ENCODE measurements at places on chromosomes 2 and 18.

- no peak for ATAC-seq
Observed at GRCh38 chr2:229855116-229855515, 66.7 kb downstream of the TRIP12 start.

GRCh38 chr2:133053541-133053940 lies 383.5 kb upstream of the LYPD1 start:
- no peak for ATAC-seq

GRCh38 chr2:32783469-32783868 lies 155.6 kb downstream of the TTC27 start:
- ATAC-seq: no peak

GRCh38 chr2:235391921-235392615 lies 101.8 kb upstream of the AGAP1 start:
- no peak for ATAC-seq

DNA sequence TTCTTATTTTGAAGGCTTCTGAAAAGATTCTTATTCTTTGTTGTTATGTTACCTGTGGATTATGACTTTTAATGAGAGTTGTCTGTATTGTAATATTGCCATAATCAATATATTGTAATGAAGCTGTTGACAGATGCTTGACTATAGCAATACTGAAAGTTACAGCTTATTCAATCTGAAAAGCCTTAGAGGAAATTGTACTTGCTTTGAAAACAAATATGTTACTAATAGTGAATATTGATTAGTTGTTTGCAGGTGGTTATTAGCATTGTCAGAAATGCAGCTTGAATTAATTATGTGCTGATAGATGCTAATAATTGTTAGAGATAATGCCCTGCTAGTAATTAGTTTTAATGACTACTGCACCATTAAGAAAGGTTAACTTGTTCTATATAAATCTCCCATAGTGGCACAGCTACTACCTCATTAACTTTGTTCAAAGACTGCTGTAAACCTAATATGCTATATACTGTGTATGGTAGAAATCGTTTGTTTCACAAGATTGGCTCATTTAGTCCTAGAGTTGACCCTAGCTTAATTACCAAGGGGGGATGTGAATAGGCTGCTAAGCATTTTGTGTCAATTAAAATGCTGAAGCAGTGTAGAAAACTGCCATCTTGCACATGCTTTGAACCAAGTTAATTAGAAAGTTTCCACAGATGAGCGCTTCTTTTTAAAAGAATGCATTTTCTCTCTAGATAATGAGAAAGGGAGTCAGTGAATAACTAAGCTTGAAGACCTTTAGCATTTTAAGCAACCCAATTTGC lies 30.5 kb downstream of the SLC39A10 start:
- ATAC-seq: no peak

DNA sequence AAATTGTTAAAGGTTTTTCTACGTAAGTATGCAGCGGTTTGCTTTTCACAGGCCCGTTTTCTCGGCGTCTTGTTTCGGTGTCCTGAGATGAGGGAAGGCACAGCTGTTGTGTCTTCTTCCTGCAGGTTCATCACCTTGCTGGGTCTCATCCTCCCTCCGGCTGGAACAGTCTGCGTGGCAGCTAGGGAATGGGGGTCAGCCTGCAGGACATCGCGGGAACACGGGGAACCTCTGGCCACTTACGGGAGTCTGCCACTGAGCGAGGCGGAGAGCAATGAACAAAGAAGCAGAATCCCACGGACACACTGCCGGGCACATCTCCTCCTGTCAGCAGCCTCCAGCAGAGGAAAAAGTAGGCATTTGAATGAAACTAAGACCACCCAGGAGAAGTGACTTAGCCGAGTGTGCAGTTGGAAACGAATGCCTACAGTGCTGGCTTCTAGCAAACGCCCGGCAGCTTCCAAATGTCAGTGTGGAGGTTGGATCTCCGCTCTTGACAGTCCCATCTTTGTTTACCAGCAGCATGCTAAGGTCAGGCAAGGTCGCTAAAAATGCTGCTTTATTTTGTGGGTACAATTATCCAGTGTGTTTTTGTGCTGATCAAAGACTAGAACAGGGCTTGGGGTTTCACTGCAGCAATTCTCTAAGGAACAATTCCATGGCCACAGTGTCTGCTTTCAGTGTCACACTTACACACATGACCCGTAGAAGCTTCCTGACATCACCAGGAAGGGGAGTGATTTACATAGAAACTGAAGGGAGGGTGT lies 109.8 kb upstream of the SEC11C start:
- no peak for ATAC-seq

- no peak for ATAC-seq
Observed at GRCh38 chr2:132473174-132473883, 56.7 kb downstream of the GPR39 start.

DNA sequence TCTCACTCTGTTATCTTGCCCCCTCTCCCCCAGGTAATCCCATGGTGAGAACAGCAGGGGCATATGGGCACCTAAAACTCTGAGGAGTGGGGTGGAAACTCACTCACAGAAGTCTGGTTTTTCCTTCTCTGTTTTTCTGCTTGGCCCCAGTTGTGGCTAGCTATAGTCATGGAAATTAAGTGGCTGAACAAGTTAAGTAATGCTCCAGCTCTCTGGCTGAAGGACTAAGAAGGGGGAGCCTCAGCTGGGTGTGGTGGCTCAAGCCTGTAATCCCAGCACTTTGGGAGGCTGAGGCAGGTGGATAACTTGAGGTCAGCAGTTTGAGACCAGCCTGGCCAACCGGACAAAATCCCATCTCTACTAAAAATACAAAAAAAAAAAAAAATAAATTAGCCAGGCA lies 261.0 kb downstream of the TPGS2 start:
- no peak for ATAC-seq

GRCh38 chr18:47075098-47075883 lies 39.9 kb upstream of the ELOA2 start:
- peak; percentile 38 for ATAC-seq

DNA sequence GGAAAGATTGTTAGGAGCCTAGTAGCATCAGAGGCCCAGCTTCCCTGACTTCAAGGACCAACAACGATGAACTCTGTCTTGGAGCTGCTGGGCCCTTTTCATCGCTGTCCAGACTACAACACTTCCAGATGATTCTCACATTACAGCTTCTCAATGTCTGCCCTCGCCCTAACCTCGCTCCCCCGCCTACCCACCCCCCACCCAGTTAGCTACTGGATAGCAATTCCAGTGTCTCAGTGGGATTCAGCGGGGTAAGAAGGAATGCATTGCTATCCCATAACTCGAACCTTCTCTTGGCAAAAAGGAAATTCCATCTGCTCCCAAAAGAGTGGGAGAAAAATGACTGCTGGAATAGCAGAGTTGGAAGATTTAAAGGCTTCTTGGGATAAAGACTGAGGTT lies 65.0 kb downstream of the RPL37A start:
- ATAC-seq: no peak

DNA sequence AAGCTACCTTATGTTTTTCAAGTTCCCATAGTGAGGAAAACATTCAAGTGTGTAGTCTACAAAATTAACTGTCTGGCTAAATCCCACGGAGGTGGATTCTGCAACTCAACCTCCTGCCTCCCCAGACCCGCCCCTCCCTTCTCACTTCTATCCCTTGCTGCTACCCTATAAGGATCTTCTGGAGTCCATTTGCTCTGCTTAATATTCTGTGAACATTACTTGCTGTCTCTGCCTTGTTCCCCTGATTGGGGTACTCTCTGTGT lies 163.2 kb downstream of the KCNE4 start:
- peak; percentile 75 for ATAC-seq

DNA sequence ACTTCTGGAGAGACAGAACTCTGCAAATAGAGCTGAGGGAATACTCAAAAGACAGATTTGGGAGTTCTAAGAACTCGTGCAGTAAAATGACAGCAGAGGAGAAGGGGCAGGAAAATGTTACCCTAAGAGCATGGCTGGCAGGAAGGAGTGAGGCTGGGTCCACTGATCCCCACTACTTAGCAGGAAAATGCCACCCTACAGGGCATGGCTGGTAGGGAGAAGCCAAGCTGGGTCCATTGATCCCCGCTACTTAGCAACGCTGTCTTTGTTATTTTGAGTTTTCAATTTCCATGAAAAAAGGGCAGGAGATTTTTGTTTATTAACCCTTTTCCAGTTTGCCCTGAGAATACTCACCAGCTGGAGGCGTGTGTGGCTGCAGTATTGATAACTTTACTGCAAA lies 100.3 kb upstream of the TMEM200C start:
- no peak for ATAC-seq

- no peak for ATAC-seq
Observed at GRCh38 chr2:39787950-39788349, 8.9 kb upstream of the THUMPD2 start.

DNA sequence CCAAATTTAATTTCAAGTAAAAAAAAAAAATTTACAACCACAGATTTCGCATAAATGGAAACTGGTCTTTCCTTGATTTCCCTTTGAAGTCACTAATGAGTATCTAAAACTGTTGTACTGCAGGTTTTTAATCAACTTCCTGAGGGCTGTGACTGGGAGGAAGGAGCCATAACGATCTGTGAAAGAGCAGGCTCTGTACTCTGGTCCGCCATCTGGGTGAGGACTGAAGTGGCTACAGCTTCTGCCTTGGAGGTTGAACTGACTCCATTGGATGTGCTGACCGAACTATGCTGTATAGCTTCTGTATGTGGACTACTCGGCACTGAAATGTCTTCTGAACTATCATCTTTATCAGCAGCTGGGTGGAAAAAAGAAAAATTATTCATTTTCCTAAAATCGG lies 69.3 kb upstream of the CHN1 start:
- no peak for ATAC-seq

DNA sequence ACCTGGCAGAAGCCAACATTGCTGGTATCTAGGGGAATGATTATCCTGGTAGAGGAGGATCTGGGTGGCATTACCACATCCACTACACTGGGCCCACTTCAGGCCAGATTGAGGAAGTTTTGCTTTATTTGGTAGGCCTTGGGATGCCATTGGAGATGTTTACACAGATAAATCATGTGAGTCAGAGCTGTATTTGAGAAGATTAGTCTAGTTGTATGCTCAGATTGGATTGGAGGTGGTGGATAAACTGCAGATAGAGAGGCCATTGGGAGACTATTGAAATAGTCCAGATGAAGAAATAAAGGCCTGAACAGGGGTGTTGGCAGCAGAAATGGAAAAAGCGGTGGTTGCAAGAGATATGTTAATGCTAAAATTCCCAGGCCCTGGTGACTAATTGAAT lies 81.5 kb downstream of the EFEMP1 start:
- no peak for ATAC-seq

GRCh38 chr2:88560619-88561307 lies 66.5 kb downstream of the EIF2AK3 start:
- no peak for ATAC-seq

DNA sequence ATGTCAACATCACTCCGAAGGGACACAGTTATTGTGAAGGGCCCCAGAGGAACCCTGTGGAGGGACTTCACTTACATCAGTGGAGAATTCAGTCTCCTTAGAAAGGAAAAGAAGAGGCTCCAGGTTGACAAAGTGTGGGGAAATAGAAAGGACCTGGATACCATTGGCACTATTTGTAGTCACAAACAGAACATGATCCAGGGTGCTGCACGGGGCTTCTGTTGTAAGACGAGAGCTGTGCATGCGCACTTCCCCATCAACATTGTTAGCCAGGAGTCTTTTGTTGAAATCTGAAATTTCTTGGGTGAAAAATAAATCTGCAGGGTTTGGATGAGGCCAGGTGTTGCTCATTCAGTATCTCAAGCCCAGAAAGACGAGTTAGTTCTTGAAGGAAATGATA lies 2.4 kb upstream of the ALPK2 start:
- ATAC-seq: no peak

DNA sequence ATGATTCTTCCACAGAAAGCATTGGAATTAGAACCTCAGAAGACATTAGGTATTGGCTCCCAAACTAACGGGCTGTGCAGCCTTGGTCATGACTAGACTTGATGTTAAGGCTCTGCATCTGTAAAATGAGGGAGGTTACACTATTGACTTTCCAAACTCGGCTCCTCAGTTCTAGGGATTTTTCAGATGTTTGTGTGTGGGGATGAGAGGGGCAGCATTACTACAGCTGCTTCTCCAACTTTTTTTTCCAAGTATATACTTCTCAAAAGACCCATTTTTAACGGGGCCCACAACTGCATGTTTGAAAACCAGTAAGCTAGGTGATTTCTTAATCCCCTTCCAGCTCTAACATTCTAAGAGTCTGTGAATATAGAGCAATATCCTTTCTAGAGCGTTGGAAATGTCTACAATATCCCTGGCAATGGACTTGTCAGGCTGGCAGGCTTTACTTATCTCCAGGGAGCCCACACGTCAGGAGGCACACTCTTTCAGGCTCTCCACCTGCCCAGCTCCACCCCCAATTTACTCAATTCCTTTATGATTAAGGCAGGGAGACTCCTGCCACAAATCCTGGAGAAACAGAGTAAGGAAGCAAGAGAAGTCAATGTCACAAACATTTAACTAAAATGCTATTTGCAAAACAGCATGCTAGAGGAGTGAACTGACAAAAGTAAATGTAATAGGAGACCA lies 844 bp upstream of the MPV17 start:
- ATAC-seq: peak; percentile 1

DNA sequence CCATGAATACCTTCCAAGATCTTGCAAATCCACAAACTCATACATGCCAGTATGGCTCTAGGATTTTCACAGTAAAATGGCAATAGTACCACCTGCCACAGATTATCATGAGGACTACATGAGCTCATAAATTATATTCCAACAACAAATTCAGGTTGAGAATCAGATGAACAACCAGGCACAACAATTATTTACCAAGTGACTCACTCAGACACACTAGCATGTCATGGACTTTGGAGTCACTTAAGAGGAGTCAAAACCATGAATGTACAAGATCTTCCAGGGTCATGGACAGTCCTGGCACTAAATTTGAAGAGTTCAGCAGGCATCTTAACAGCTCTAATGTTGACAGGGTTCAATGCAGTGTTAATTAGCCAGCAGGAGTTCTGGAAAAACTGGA lies 34.4 kb upstream of the BZW1 start:
- ATAC-seq: no peak

- no peak for ATAC-seq
Observed at GRCh38 chr2:105828558-105828957, 83.8 kb downstream of the NCK2 start.

DNA sequence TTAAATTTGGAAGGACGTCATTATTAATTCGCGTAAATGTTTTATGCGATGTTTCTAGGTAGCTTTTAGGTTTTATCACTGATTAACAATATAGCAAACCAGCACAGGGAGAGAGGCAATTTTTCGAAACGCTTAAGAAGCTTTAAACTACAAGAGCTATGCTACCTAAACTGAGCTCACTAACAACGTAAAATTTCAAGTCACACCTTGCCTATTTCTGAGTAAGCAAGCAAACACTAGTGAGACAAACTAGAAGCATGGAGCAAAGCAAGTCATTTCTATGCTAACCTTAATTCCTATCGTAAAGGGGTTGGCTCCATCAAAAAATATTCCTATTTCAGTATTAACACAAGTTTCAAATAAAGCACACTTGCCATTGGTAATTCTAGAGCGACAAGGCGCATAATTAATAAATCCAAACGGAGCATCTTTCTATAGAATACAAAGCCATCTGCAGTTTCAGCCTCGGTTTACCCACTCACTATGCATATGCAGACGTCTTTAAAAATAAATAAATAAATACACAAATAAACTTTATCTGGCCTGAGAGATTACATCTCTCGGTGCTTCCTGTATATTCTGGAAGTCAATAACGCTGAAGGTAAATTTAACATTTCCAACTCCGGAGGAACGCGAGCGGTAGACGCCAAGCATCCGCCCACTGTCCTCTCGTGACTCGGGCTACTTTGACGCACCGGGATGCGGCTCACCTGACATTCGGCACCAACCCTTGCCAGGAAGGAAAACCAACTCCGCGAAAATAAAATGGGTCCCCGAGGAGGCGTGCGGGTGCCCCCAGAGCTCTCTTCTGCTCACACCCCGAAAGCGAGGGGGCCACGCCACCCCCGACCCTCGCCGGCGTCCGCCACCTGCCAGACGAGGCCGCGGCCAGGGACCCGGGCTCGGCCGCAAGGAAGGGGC lies 947 bp downstream of the ITSN2 start:
- ATAC-seq: peak; percentile 7

GRCh38 chr2:143452817-143453451 lies 323.7 kb downstream of the ARHGAP15 start:
- ATAC-seq: no peak
